NCI-H510A (cell line): ENCODE measurements at places on chromosomes 5 and 9.

GRCh38 chr5:123084730-123085605 lies 4.1 kb upstream of the PRDM6 start:
- no peak for DNase-seq

DNA sequence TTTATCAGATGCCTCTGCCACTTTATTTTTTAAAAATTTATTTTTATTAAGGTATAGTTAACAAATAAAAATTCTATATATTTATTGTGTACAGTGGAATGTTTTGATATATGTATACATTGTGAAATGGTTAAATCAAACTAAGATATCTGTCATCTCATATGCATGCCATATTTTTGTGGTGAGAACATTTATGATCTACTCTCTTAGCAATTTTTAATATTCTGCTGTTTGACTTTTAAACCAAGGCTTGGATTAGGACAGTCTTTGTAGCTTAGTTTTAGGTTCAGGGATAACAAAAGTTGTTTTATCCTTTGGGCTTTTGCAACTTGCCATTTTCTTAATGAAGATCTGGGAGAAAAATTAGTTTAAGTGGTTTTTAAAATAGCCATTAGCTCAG lies 46.0 kb upstream of the CDKN2B start:
- DNase-seq: no peak

GRCh38 chr5:112604732-112605630 lies 132.7 kb upstream of the APC start:
- no peak for DNase-seq

GRCh38 chr5:6597557-6597956 lies 35.3 kb downstream of the NSUN2 start:
- no peak for DNase-seq

DNA sequence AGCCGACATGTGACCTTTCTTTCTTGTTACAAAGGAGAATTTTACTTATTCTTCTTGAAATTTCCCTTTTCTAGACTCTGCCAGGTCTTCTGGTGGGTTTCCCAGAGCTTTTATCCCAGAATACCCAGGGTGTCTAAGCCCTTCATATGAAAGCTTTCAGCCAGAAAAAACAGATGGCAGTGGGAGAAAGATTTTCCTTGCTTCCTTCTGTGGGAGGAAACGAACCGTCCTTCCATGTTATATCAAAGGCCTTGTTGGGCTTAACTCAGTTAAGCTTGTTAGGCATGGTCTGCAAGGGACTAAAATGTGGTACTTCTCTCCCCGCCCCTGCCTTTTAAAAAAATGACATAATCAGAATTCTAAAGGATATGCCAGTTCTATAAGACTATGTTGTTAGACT lies 47.5 kb downstream of the SPATA31D1 start:
- no peak for DNase-seq

- DNase-seq: no peak
Measured at GRCh38 chr5:33635582-33635981, 194.8 kb downstream of the TARS1 start.

GRCh38 chr9:136323371-136323789 lies 4.0 kb upstream of the GPSM1 start:
- no peak for DNase-seq

GRCh38 chr5:80569961-80570786 lies at the start of gene ANKRD34B:
TSS of gene ANKRD34B (minus strand) at chr5:80570280. CDS start at chr5:80560019, 10,261 bp downstream.
- DNase-seq: peak; percentile 42

DNA sequence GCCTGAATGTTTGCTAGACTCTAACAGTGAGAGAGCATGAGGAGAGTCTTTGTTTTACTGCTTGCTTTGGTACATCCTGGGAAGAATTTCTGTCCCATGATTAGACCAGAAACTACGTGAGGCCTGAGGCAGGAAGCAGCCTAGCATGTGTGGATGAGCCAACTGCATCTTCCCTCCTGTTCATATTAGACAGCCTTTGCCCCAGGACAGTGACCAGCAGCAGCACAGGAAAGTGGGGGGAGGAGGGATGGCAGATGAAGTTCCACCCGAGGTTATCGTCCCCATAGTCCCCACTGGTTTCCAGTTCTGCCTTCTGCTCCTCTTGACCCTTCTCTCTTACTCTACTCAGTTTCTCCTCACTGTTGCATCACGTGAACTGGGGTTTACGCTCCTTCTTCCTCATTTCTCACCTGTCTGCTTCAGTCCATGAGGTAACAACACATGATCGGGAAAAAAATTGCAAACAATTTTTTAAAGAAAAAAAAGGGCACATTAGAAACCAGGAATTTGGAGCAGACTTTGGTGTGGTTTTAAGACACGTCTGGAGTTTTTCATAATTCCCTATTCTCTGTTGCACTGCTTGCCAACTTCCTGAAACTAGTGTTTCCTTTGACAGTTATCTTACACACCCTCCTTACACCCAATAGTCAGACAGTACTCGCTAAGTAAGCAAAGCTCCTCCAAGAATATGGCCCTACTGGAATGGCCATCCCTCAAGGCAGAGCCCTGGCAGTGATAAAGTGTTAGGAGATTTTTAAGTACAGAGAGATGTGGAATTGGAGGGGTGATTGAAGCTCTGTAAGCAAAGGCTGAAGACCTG lies 84.1 kb downstream of the SNX18 start:
- no peak for DNase-seq

DNA sequence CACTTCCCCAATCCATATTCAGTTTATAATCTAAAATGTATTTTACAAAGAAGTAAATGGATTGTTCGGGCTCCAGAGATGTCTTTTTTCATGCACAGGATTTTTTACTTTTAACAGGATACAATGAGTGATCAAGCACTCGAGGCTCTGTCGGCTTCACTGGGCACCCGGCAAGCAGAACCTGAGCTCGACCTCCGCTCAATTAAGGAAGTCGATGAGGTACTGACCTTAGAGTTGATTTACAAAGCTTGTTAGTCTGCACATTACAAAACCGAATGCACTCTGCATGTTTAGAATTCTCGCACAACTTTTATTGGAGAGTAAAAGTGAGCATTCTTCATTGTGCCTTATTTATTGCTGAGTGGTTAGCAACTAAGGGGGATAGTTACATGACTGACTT lies 65.2 kb downstream of the ERAP1 start:
- no peak for DNase-seq

DNA sequence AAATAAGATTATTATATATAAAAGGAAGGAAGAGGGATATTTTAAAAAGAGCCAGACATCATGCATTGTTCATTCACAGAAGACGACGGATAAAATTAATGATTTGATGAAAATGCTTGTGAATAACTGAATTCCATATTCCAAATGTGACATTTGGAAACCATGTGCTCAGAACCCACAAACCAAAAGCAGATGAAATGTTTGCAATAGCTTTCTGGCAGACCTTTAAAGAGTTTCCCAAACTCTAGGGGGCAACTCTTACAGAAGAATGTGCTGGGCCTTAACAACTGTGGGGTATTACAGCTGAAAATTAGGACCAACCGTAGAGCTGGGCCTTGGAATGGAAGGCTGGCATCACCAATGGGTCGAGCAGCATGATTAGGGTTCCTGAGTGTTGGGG lies 471.0 kb downstream of the EFNA5 start:
- no peak for DNase-seq

DNA sequence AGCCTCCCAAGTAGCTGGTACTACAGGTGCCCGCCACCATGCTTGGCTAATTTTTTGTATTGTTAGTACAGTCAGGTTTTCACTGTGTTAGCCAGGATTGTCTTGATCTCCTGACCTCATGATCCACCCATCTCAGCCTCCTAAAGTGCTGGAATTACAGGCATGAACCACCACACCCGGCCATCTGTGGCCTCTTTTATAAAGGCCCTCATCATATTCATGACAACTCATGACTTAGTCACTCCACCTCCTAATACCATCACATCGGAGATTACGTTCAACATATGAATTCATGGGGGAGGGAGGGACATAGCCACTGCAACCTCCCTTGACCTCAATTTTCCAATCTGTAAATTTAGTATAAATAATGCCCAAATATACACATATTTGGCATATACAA lies 27.2 kb upstream of the PLCXD3 start:
- no peak for DNase-seq
